ENCODE measurements at places on chromosomes 4 and X. TPM values are rescaled to one million over a fixed set of nuclear protein-coding genes. Genes with fewer than 3 reads are reported as not detected.

The SORCS2 gene
- total RNA-seq: not detected

DNA sequence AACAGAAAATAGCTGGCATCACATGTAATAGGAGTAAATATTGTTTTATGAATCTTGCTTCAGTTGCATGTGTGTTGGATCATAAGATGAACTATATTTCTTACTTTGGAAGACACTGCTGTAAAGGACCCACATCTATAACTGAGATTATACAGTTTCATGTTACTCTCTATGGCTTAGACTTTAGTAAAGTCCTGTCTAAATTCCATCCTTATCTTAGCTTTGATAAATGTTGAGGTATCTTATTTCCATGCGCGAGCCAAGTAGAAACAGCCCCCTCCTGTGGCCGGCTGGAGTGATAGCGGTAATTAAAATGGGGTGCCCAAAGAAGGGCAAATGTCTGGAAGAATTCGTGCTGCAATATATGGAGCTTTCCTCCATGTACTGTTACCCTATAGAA lies 43.0 kb downstream of the CCDC158 start:
- H3K27ac ChIP-seq: no peak overlapping the region
- H3K36me3 ChIP-seq: no peaks in the 10 kb centered on the region
- H3K27me3 ChIP-seq: no peaks in the 10 kb centered on the region
- H3K4me3 ChIP-seq: no peak overlapping the region
- H3K4me1 ChIP-seq: no peaks in the 10 kb centered on the region

- DNase-seq: no peak
- H3K36me3 ChIP-seq: no peaks in the 10 kb centered on the region
- no peaks in the 10 kb centered on the region for H3K27me3 ChIP-seq
- H3K4me3 ChIP-seq: no peak overlapping the region
Measured at GRCh38 chr4:2451036-2451520, 17.8 kb upstream of the RNF4 start.

DNA sequence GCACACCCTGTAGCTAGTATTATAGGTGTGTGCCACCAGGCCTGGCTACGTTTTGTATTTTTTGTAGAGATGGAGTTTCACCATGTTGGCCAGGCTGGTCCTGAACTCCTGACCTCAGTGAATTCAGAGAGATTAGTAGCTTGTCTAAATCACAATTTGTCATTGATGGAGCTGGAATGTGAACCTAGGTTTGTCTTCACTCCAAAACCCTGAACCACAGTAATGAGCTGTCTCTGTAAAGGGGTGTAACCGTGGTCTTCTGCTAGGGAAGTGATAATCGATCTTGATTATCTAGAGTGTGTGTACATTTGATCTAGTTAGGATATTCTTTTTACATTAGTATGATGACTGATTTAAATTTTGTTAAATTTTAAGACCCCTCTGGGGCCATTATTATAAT lies 8.3 kb downstream of the ARHGAP10 start:
- no peaks in the 10 kb centered on the region for H3K27me3 ChIP-seq
- no peaks in the 10 kb centered on the region for H3K36me3 ChIP-seq
- H3K4me3 ChIP-seq: no peak overlapping the region
- DNase-seq: no peak
- no peaks in the 10 kb centered on the region for H3K4me1 ChIP-seq
- H3K27ac ChIP-seq: no peak overlapping the region

GRCh38 chrX:10557166-10557565 lies 63.2 kb downstream of the MID1 start:
- no peak overlapping the region for H3K4me3 ChIP-seq
- no peak for DNase-seq
- no peaks in the 10 kb centered on the region for H3K36me3 ChIP-seq
- H3K27me3 ChIP-seq: no peaks in the 10 kb centered on the region

DNA sequence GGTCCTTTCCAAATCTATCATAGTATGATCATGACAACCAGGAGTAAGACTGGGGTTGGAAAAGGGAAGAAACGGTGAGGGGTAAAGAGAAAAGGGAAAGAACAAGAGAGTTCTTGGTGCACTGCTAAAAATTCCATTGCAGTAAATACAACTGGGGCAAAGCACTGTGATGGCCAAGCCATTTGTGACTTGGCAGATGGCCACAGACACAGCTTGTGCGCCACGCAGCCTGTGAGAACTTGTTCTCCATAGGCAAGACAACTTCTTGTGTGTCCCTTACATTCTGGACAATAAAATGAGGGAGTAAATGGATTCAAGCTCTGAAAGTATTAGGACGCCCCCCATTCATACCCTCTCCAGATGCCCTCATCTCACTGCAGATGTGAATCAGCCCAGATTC lies 10.9 kb downstream of the MFAP3L start:
- DNase-seq: no peak
- no peak overlapping the region for H3K4me3 ChIP-seq
- H3K36me3 ChIP-seq: no peaks in the 10 kb centered on the region
- no peaks in the 10 kb centered on the region for H3K4me1 ChIP-seq
